LHCN-M2 (cell line): ENCODE measurements at places on chromosomes 2 and 18. TPM values are rescaled to one million over a fixed set of nuclear protein-coding genes. Genes with fewer than 3 reads are reported as not detected.

NAT8 gene
- not detected in 2 replicates for total RNA-seq

RAD51AP2 gene
- total RNA-seq: under 0.01 TPM in 1 of 2 replicates, not detected in the other

GCG gene
- total RNA-seq: 0.17 TPM in 1 of 2 replicates, not detected in the other

IHH gene
- not detected in 2 replicates for total RNA-seq

SDC1 gene
- 73.1 and 83.5 TPM in 2 replicates for total RNA-seq

ADD2 gene
- total RNA-seq: not detected in 2 replicates

LIPG gene
- 0.11 and 0.19 TPM in 2 replicates for total RNA-seq

CSRNP3 gene
- 1.2 and 1.4 TPM in 2 replicates for total RNA-seq

CAPN14 gene
- total RNA-seq: under 0.01 and 0.06 TPM in 2 replicates

PLGLB2 gene
- total RNA-seq: 0.57 and 1.2 TPM in 2 replicates

FAM110C gene
- not detected in 2 replicates for total RNA-seq

CAPN13 gene
- total RNA-seq: not detected in 2 replicates

NT5C1B gene
- not detected in 2 replicates for total RNA-seq

B3GNT7 gene
- not detected in 2 replicates for total RNA-seq

SCG2 gene
- 10.8 and 12.7 TPM in 2 replicates for total RNA-seq

STARD6 gene
- total RNA-seq: not detected in 2 replicates

HOXD12 gene
- not detected in 2 replicates for total RNA-seq

VSNL1 gene
- total RNA-seq: 0.98 and 2.4 TPM in 2 replicates

SNORC gene
- 0.32 and 0.52 TPM in 2 replicates for total RNA-seq

HOXD11 gene
- not detected in 2 replicates for total RNA-seq

ABHD1 gene
- total RNA-seq: 0.17 TPM in 1 of 2 replicates, not detected in the other

SMARCAL1 gene
- total RNA-seq: 9.2 and 16.2 TPM in 2 replicates

GREB1 gene
- 0.38 and 0.57 TPM in 2 replicates for total RNA-seq

TUBA4B gene
- not detected in 2 replicates for total RNA-seq

OSR1 gene
- total RNA-seq: 8.6 and 13.1 TPM in 2 replicates

EVA1A gene
- 21.4 and 29.0 TPM in 2 replicates for total RNA-seq

KIF1A gene
- total RNA-seq: 0.75 TPM in 1 of 2 replicates, not detected in the other
